ENCODE measurements at places on chromosomes 16 and 17.

GRCh38 chr16:74973304-74973703, 11.6 kb downstream of the WDR59 start:
- DNase-seq: no peak
- H3K27ac ChIP-seq: no peak overlapping the region
- H3K36me3 ChIP-seq: peaks cover 3% of the 10 kb centered on the region
- H3K4me1 ChIP-seq: no peaks in the 10 kb centered on the region
- H3K27me3 ChIP-seq: no peaks in the 10 kb centered on the region

DNA sequence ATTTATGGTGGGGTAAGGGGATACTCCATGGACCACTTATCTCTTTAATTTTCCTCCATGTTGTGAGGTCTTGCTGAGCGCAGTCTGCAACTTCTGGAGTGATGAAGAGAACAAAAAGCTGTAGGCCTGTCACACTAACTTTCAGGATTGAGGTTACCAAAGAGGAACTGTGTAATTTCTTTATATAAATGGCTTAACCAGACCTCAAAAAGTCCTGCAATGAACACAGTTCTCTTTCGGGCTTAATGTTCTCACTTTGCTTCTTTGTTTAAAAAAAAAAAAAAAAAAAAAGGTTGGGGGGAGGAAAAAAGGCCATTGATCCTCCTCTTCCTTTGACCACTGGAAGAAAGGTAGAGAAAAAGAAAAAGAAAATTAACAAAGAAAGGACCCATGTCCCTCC, 86.8 kb upstream of the SOX9 start:
- no peaks in the 10 kb centered on the region for H3K36me3 ChIP-seq
- no peaks in the 10 kb centered on the region for H3K4me1 ChIP-seq
- H3K27ac ChIP-seq: no peak overlapping the region
- DNase-seq: no peak
- H3K27me3 ChIP-seq: no peaks in the 10 kb centered on the region

DNA sequence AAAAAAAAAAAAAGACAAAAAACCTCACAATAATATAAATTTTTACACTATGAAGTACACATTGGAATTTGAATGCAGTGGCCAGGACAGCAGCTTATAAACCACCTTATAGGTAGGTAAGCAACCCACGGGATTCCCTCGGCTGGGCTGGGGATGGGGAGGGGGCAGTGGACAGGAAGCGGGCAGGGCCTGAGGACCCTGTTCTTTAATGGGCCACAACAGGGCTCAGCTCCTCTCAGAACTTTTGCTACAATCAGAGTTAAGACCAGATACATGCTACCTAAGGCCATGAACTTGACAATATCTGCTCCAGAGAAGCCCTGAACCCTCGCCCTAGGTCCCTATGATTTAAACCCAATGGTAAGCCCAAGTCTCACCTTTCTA, 25.1 kb downstream of the STAT5A start:
- no peak overlapping the region for H3K4me3 ChIP-seq
- H3K4me1 ChIP-seq: peaks cover 10% of the 10 kb centered on the region
- H3K27me3 ChIP-seq: no peaks in the 10 kb centered on the region
- no peak for DNase-seq
- peaks cover 5% of the 10 kb centered on the region for H3K36me3 ChIP-seq

GRCh38 chr16:9151074-9151473, 59.6 kb downstream of the HAPSTR1 start:
- no peaks in the 10 kb centered on the region for H3K27me3 ChIP-seq
- H3K4me1 ChIP-seq: peaks cover 5% of the 10 kb centered on the region
- H3K27ac ChIP-seq: no peak overlapping the region
- H3K36me3 ChIP-seq: no peaks in the 10 kb centered on the region

DNA sequence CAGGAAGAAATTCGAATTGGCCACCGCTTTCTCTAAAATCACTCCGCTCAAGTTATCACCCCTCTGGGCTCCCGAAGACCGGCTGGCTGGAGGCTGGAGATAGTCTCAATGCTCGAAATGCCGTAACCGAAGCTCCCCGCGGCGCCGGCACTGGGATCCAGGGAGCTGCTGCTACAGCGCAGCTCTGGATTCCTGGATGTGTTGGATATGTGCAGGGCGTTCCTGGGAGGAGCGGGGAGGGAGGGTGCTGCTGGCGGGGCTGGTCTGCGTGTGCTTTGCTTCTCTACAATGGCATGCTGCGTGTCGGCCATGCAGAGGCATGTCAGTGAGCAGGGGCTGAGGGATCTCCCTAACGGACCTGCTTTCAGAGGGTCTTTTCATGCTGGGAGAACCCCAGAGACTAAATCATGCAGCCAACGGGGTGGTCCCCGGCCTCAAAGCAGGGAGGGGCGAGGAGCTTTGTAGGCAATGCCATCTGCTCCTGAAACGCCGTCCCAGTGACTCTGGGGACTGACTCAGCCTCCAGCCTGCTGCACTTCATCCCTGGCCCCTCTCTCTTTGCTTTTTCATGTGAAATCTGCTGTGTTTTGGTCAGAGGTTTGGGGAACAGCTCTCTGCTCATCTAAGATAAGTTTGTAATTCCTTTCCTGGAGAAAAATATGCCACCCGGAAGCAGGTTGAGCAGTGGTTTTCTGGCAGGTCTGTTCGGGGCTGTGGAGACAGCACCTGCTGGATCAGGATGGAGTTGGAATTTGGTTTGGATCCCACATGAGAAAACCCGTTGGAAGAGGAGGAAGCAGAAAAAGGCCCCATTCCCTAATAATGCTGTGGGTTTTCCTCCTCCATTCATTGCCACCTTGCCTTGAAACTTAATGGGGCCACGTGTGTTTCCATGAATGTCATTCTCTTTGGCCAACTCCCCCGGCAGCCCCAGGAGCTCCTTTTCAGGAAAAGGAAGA, 311.4 kb downstream of the SEC14L1 start:
- no peak overlapping the region for H3K27ac ChIP-seq
- no peak for DNase-seq
- no peaks in the 10 kb centered on the region for H3K27me3 ChIP-seq
- peak overlapping the region; percentile 48 for H3K4me3 ChIP-seq
- peaks cover 19% of the 10 kb centered on the region for H3K4me1 ChIP-seq

GRCh38 chr17:8359769-8360168, 16.7 kb downstream of the KRABD2 start:
- H3K4me1 ChIP-seq: peaks cover 2% of the 10 kb centered on the region
- no peaks in the 10 kb centered on the region for H3K27me3 ChIP-seq
- H3K27ac ChIP-seq: no peak overlapping the region
- H3K36me3 ChIP-seq: no peaks in the 10 kb centered on the region

DNA sequence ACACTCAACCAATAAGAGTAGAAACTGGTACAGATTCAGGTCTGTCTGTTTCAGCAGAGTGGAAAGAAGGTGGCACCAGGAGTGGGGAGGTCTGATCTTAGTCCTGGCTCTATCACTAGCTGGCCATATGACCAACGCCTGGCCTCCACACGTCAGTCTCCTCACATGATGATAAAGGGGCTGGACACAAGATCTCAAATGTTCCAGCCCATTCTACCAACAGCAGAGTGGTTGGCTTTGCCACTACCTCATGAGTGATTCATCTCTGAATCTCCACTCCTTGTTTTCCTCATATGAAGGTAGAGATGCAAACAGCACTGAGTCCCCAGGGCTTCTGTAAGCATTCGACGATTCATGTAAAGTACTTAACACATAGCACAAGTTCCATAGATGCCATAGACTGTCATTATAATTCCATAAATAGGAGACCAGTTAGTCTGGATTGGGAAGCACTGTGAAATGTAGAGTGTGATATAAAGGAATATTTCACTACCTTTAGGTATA, 281.9 kb upstream of the ASIC2 start:
- H3K27me3 ChIP-seq: no peaks in the 10 kb centered on the region
- H3K27ac ChIP-seq: no peak overlapping the region
- H3K36me3 ChIP-seq: no peaks in the 10 kb centered on the region

DNA sequence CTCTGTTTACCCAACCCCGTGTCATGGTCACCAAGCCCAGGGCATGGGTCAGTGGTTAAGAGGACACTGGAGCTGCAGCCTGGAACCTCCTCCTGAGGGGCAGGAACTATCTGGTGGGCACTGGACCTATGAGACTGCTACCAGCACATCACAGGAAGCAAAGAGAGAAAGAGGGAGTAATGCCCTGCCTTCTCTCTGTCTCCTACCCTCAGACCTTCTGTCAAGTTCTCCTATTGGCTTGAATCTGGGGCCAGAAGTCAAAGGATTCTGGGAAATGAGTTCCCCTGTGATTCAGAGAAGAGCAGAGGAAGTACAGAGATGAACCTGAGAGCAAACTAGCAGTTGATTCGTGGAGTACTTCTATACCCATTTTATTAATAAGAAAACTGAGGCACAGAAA, 123.0 kb upstream of the GNAO1 start:
- no peak for DNase-seq
- no peaks in the 10 kb centered on the region for H3K27me3 ChIP-seq
- H3K4me3 ChIP-seq: no peak overlapping the region
- H3K36me3 ChIP-seq: no peaks in the 10 kb centered on the region
- H3K27ac ChIP-seq: no peak overlapping the region

GRCh38 chr16:4240624-4241023, 1.3 kb downstream of the SRL start:
- H3K27me3 ChIP-seq: no peaks in the 10 kb centered on the region
- DNase-seq: no peak
- peaks cover 2% of the 10 kb centered on the region for H3K4me1 ChIP-seq
- H3K4me3 ChIP-seq: no peak overlapping the region
- H3K36me3 ChIP-seq: no peaks in the 10 kb centered on the region
- no peak overlapping the region for H3K27ac ChIP-seq

GRCh38 chr17:72393553-72393952, 272.7 kb downstream of the SOX9 start:
- peaks cover 3% of the 10 kb centered on the region for H3K4me1 ChIP-seq
- DNase-seq: no peak
- H3K4me3 ChIP-seq: no peak overlapping the region
- no peaks in the 10 kb centered on the region for H3K27me3 ChIP-seq
- no peak overlapping the region for H3K27ac ChIP-seq
- no peaks in the 10 kb centered on the region for H3K36me3 ChIP-seq

DNA sequence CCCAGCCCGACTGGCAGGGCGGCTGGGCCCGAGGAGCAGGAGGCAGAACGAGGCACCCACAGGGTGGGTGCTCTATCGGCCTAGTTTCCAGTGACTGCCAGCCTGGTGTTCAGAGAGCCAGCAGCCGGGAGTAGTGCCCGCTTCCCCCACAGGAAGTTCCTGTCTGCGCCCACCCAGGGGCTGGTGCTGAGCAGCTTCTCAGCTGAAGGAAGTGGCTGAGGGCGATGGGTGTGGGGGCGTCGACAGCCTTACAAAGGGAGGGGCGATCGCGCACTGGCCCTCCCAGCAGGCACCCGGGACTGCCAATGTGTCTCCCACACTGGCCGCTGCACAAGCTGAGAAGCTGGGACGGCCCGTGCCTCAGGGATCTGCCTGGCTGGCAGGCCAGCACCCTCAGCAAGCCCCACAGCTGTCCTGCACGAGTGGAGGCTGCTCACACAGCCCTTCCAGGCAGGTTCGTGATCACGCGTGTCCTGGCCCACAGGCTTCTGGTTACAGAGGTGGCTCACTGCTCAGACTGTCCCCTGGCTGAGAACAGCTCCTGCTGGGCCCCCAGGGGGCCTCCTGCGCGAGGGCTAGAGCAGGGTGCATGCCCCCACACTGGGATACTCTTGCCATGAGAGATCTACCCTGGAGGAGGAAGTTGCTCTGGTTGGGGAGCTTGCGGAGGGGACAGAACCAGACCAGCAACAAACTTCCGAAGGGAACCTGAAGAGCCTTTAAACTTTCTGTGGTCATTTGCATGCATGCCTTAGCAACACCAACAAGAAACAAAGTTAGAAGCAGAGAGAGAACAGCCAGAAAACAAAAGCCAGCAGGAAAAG, 2.5 kb downstream of the RNF166 start:
- peaks cover 5% of the 10 kb centered on the region for H3K36me3 ChIP-seq
- H3K27ac ChIP-seq: no peak overlapping the region
- no peaks in the 10 kb centered on the region for H3K4me1 ChIP-seq
- no peak for DNase-seq
- no peaks in the 10 kb centered on the region for H3K27me3 ChIP-seq

GRCh38 chr17:7204336-7204735, 15.3 kb downstream of the DLG4 start:
- H3K36me3 ChIP-seq: peaks cover 14% of the 10 kb centered on the region
- peaks cover 17% of the 10 kb centered on the region for H3K4me1 ChIP-seq
- H3K4me3 ChIP-seq: no peak overlapping the region

DNA sequence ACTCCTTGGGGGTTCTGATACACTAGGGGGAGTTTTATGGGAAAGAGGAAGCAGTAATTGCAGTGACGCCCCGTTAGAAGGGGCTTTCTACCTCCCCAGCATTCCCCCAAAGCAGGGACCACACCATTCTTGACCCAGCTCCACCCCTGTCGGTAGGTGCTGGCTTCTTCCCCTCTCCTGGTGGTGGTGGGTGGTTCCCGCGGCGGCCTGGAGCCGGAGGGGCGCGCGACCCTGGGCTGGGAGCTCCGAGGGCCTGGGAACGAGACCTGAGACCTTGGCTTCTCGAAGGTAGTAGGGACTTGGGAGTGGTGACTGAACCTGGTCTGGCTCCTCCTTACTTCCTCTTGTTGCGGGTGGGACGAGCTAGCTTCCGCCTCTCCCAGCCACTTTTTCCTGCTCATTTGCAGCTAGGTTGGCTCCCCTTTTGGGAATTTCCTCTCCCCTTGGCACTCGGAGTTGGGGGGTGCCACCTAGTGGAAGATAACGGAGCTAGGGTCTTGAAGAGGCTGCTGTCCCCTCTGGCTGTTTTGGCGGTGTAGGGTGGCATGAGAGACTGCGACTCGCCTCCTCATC, 438 bp downstream of the GRN start:
- DNase-seq: no peak
- no peaks in the 10 kb centered on the region for H3K4me1 ChIP-seq
- H3K36me3 ChIP-seq: 0 out of 2 replicates have a peak, but pooled peaks cover 2% of the 10 kb centered on the region
- no peaks in the 10 kb centered on the region for H3K27me3 ChIP-seq

- H3K4me1 ChIP-seq: no peaks in the 10 kb centered on the region
- no peak overlapping the region for H3K4me3 ChIP-seq
- no peak for DNase-seq
- H3K27me3 ChIP-seq: no peaks in the 10 kb centered on the region
- H3K27ac ChIP-seq: no peak overlapping the region
- no peaks in the 10 kb centered on the region for H3K36me3 ChIP-seq
Measured at GRCh38 chr16:57512296-57513001, 23.9 kb downstream of the CCDC102A start.

- no peak overlapping the region for H3K27ac ChIP-seq
- H3K36me3 ChIP-seq: peaks cover 42% of the 10 kb centered on the region
- H3K4me1 ChIP-seq: no peaks in the 10 kb centered on the region
- no peak for DNase-seq
Measured at GRCh38 chr17:78396441-78397337, 18.2 kb downstream of the PGS1 start.

GRCh38 chr16:66091471-66091891, 275.0 kb upstream of the CDH5 start:
- H3K27ac ChIP-seq: no peak overlapping the region
- DNase-seq: no peak

DNA sequence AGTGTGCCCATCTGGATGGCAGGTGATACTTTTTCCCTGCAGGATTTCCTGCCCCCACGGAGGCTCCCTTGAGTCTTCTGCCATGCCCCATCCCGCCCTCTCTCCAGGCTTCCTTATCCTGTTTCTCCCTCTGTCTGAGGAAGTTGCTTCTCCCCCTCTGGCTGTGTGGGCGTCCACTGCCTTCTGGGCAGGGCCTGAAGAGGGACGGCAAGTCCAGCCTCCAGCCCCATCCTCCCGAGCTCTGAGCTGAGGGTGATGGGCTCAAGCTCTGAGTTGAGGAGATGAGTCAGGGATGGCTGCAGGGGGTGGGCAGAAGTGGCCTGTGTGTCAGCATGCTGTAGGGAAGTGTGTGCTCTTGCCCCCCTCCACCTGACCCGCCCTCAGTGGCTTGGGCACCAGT, 14.2 kb upstream of the RAP1GAP2 start:
- no peak overlapping the region for H3K4me3 ChIP-seq
- H3K27ac ChIP-seq: no peak overlapping the region
- no peak for DNase-seq
- no peaks in the 10 kb centered on the region for H3K4me1 ChIP-seq
- no peaks in the 10 kb centered on the region for H3K27me3 ChIP-seq

Data from iPS DF 6.9 (cell line).